ENCODE measurements at places on chromosomes 1 and 21.

- DNase-seq, result peak; percentile 5
Measured at GRCh38 chr1:18015719-18016118, 91.9 kb upstream of the IGSF21 start.

GRCh38 chr1:177600321-177600720 is 369.5 kb downstream of the SEC16B start:
- DNase-seq, result no peak

DNA sequence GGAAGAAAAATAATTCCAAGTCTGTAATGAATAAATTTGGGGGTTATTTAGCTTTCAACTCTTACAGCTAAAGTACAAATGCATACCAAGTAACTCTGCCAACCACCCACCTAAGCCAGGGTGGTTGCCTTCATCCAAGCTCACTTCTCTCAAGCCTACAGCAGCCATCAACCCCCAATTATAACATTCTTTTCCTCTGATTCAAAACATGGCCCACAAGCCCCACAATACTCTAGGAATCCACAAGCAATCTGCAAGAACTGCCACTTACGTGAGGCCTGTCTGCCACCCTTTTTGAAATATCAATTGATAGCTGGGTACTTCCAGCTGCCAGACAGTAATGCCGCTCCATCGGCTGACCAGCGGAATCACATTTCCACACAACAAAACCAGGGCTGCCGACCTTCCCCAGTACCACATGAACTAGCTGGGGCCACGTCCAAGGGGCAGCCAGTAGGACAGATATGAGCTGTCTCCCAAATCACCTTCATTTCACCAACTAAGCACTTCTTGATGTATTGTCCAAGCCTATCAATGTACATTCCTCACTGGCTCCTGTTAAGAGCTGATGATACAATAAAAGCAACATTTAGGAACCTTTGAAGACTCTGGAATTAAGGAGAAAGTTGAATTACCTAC is 3.2 kb downstream of the LBR start:
- DNase-seq, result no peak

DNA sequence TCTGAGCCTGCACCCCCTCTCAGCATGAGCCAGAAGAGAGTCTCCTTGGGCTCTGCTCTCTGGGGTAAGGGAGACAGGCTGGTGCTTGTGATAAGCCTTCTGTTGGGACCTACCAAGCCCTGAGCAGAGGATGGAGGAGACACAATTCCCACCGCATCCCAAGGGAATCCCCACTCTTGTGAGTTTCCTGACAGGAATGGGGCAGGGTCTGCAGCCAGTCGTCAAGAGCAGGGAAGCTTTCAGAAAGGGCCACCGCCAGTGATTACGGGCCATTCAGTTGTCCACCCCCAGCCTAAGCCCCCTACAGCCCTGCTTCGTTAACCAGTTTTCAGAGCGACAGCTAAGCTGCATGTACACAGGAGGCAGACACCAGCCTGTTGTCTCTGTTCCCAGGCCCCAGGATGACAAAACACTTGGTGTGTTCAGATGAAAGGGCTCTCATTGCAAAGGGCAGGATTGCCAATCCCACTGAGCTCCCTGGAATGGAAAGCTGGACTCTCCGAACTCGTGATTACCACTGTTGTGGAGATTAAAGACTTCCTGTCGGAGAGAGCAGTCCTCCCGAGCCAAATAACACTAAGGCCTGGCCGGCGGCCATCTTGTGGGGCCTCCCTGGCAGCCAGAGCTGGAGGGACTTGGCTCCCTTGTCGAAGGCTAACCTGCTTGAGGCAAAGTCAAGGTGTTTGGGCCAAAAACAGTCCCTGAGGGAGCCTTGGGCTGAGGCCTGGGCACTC is 37.4 kb upstream of the SLC30A1 start:
- peak; percentile 10 for DNase-seq

DNA sequence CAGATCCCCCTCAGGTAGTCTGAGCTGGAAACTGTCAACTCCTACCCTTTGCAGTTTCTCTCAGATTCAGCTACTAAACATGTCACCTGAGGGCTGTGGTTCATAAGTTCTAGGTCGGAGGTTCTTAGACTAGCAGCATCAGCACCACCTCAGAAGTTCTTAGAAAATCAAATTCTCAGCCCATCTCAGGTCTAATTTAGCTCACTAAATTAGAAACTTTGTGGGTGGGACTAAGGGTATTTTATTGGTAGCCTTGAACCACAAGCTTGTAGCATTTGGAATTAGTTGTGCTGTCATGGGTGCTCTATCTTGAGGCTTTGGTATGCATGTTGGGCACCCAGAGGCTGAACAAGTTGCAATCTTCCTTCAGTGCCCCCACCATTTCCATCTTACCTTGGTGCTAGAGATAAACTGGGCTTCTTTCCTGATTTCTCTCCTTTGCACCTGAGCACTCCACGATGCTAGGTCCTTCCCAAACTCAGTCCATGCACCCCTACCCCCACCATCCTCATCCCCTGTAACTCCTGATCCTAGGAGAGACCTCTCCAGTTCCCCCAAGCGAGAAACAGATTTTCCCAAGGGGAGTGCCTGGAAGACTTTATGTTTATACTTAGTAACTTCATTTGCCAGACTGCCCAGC is 54.2 kb downstream of the S1PR1 start:
- no peak for DNase-seq

DNA sequence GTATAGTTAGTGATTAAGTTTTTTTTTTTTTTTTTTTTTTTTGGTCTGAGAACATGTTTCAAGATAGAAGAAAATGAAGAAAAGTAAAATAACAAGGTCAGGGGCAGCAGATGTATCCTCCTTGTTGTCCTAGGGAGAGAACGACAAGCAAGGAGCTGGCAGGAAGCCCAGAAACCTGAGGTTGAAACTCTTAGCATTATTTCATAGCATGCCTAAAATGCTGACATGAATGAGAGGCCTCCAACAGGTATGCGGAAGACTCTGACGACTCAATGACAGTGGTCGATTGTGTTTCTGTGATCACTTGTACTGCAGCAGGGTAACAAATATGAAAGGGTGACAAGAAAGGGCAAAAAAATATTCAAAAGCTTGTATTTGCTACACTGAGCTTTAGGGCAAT is 415.9 kb downstream of the PLA2G4A start:
- DNase-seq, result no peak

DNA sequence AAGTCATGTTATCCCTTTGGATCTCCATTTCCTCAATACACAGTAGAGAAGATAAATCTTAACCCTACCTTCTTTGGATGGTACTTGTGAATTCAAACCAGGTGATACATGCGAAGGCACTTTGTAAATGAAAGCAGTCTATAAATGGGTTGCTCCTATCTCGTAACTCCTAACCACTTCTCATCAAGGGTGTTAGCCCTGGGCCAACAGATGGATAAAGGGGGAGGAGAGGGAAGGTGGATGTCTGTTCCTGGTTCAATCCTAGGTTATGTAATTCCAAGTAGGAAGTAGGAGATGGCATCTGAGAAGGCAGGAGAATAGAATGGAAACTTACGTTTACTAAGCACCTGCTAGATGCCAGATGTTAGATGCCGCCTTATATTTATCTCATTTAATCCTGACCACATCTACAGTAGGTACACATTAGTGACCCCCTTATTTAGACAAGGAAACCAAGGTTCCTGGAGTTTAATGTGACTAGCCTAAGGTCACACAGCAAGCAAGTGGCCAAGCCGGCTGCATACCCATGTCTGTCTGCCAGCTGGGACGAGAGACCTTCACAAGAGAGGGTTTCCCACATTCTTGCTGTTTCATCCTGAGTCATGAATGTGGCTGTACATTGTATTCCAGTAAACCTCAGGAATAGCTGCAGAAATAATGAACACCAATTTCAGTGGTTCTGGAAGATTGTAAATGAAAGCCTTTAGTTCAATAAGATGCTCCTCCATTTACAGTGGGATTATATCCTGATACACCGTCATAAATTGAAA is 47.7 kb downstream of the ELAVL4 start:
- DNase-seq, result no peak

DNA sequence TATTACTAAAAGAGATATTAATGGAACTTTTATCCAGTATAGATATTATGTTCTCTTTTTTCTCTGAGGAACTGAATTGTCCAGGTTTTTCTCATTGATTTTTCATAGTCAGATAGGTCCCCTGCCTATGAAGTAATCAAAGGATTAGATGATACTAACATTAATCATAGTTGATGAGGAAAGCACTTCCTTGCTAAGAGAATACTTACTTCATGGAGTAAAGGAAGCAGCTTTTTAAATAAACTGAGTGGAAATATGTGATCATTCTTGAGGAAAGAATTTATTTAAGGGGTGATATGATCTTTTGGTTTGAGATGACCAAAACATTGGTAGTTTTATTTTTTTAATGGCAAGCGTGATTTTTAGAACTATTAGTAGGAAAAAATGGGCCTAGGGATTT is 58.9 kb downstream of the SWT1 start:
- no peak for DNase-seq

DNA sequence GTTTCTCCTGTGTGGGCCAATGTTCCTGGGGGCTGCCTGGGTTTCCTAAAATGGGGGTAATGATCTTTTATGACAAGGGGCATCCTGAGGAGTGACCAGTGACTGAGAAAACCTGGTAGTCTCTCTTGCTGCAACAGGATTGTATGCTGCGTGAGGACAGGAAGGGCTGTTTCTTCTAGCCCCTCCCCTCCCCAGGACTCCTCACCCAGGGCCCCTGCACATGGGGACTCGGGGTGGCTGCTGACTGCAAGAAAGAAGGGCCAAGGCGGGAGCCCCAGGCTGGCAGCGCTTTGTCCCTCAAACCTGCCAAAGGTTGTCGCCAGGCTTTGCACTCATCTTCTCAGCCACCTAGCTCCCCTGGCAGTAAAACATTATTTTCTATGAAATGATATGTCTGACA is 442.4 kb downstream of the CAMTA1 start:
- no peak for DNase-seq

GRCh38 chr21:35646606-35647005 is 413.7 kb downstream of the SETD4 start:
- DNase-seq, result no peak

- no peak for DNase-seq
Measured at GRCh38 chr1:202689493-202690342, 20.5 kb downstream of the SYT2 start.

- DNase-seq, result peak; percentile 95
Measured at GRCh38 chr1:243375596-243375995, 119.8 kb downstream of the SDCCAG8 start.

DNA sequence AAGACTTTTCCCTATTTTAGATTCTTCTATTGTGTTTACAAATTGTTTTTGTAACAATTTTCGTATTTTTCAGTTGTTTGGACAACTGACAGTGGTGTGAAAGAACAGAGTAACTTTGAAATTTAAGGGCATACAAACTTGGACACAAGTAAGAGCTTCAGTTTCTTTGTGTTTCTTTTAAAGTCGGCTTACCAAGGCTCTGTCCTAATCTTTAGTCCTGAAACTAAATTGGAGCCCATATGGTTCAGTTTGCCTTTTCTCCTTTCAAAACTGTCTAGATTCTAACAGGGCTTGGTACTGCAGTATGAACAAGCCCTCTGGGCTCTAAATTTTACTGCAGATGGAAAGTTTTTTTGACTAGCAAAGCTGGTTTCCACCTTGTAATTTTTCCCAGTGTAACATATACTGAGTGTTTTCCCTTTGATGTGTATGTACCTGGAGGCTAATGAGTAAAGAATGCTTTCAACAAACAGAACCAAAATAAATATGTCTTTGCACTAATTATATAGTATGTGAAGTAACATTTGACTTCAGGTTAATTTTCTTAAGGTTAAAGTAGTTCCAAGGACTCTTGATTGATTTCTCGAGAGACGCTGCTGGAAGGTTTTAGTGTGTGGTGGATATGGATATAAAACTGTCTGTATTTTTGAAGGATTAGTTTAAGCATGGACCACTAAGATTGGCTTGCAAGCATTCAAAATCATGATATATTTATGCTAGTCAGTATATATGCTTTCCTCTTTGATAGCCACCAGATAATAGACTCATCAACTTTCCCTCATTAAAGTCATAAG is 4.1 kb downstream of the SNX27 start:
- no peak for DNase-seq

DNA sequence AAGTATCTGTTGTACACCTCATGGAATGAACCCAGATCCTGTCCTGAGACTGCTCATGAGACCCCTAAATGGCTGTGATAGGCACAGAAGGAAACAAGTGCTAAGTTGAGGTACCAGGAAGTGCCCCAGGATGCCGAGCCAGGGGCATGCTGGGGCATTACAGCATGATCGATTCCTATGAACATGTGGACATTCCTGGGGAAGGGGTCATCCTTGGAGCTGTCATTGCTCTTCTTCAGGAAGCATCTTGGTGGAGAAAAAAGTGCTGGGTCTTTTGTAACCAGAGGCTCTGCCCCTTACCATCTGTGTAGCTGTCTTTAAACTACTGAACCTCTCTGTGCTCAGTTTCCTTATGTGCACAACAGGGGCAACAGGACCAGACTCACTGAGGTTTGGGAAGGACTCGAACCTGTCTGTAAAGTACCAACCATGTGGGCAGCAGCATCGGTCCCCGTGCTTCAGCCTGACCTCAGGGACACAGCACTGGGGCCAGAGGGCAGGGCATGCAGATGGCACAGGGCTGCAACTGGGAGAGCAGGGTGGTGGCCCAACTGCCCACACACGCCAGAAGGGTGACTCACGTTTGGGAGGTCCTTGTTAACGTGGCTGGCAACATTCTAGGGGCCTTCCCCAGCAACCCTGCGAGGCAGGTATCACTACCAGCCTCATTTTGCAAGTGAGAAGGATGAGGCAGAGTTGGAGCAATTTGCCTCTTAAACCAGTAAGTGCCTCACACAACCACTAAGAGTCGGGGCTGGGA is 142.3 kb upstream of the EDN2 start:
- DNase-seq, result no peak

GRCh38 chr1:1241588-1242219 is 4.8 kb downstream of the C1QTNF12 start:
- DNase-seq, result no peak

DNA sequence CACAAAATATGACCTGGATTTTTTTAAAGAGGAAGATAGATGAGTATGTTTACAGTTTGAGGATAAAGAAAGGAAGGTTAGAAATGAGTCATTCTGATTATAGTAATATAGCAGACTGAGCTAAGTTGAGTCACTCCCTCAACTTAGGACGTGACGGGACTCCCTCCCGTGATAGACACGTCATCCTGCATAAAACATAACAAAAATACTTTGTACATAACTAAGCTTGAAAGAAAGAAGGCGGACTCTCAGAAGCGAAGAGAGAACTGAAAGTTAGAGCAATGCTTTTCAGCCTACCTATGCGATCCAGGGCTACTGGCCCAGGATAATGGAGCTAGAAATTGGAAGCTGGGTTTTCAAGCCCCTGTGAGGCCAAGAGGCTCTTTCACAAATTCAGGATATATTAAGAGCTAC is 53.0 kb upstream of the DESI2 start:
- no peak for DNase-seq

Data from C1 segment of cervical spinal cord (tissue), 14 donors.